ENCODE measurements at places on chromosomes 3 and 15.

DNA sequence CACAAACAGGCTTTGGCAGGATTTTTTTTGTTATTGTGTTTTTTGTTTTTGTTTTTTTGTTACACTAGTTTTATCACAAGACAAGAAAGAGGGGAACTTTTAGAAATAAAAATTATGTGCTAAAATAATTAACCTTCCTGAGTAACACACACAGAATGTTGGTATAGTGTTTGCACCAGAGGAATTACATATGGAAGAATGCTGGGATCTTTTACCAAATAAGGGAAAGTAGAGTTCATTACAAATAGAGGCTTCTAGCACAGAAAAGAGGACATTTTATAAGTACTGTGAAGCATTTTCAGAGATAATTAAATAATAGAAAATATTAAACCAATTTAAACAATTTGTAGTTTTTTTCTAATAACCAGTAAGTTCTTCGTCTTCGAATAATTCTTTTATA lies 116.0 kb downstream of the IGF1R start:
- DNase-seq: no peak

DNA sequence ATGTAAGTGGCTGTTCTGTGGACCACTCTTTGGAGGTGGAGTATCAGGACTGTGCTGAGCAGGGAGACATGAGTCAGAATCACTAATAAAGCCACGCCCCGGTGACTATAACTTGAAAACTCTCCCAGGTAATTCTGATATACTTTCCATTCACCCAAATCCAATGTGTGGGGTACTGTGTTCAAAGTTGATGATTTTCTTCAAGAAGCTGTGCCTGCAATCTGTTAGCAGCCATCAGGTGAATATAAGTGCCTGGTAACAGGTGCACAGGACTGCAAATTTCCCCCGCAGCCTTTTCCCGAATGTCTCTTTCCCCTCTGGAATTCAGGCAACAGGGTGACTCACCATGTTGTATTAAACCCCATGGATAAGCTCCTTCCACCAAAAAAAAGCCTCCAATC lies 17.0 kb downstream of the MAGI1 start:
- no peak for DNase-seq

DNA sequence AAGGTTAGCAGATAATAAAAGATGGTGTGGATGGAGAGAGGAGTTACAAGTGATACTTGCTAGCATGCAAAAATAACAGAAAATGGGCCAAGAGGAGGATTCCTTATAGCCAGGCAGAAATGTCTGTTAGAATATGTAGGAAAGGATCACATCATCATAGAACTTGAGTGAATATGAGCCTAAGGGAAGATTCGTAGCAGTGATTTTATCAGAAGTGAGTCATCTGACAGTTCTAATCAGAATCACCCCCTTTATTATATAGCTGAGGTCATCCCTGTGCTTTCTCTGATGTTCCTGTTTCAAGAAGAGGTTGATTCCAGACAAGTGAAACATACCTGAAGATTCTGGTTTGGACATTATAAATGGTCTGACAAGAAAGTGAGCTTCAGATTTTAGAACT lies 22.9 kb downstream of the EXOG start:
- DNase-seq: no peak

GRCh38 chr3:139292711-139293664 lies 50.8 kb upstream of the MRPS22 start:
- DNase-seq: no peak

DNA sequence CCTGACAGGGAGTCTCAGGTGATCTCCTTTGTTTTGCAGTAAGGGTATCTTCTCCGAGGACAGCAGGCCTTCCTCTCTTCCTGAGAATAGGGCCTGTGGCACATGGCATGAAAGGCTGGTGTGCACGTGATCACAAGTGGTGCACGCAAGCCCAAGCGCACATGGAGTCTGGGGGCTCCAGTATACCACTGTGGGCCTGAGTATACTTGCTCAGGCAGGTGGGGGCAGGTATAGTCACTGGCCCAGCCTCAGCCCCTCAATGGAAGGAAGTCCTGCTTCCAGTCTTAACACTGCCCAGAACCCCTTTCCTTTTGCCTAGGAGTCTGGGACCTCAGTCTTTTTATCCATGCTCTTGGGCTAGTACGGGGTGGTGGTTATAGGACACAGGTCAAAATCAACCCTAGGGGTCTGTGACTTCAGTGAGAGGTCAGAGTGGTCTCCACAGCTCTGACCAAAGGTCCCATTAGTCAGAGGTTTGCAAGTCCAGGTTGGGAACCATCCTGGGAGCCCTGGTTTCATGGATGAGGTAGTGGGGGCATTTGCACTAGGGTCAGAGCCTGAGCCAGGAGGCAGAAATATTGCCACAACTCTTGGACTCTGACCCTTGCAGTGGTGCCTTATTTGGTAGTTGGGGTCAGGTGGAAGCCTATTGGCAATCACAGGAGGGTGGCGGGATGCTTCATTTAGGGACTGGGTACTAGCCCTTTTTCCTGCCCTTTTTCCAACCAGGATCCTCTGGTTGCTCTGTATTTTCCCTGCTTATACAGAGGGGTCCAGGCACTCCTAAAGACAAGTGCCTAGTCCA lies 823 bp upstream of the CCDC71 start:
- DNase-seq: no peak

- DNase-seq: no peak
These were observed 65.4 kb downstream of the LIPC start for GRCh38 chr15:58497046-58497785.

DNA sequence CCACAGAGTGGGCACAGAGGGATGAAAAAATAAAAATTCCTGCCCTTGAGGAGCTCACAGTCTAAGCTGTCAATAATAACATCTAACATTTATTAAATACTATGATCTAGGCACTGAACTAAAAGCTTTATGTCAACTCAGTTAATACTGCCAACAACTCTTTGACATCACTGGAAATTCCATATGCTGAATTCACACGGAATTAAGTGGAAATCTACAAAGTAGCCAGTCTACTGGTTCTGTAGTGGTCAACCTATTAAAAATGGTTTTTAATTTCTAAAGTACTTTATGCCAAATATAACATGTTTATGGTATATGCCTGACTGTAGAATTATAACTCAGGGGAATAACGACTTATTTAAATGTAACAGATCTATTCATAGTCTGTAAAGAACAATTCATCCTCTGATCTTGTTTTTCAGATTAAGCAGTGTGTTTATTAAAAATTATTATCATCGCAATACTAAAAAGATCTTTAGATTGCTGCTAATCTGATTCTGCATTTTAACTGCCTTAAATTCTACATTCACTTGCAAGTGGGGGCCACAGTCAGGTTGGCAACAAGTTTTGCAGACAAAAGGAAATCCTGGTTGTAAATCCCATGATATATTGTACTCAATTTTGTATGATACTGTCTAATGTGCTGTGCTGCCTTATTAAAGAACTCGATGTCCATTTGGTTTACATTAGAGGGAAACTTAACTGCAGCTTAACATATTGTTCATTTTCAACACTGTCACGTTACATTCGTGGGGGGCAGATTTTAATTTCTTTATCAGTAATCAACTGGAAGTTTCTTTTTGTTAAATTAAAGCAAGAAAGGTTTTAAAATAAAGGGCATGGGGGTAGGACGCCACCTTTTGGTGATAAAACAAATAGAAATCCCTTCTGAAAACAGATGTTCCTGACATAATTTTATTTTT lies 2.6 kb upstream of the FOXP1 start:
- no peak for DNase-seq

GRCh38 chr15:36777926-36778325 lies 198.5 kb downstream of the CDIN1 start:
- DNase-seq: no peak

GRCh38 chr3:102092617-102093466 lies 243.5 kb downstream of the NFKBIZ start:
- no peak for DNase-seq

DNA sequence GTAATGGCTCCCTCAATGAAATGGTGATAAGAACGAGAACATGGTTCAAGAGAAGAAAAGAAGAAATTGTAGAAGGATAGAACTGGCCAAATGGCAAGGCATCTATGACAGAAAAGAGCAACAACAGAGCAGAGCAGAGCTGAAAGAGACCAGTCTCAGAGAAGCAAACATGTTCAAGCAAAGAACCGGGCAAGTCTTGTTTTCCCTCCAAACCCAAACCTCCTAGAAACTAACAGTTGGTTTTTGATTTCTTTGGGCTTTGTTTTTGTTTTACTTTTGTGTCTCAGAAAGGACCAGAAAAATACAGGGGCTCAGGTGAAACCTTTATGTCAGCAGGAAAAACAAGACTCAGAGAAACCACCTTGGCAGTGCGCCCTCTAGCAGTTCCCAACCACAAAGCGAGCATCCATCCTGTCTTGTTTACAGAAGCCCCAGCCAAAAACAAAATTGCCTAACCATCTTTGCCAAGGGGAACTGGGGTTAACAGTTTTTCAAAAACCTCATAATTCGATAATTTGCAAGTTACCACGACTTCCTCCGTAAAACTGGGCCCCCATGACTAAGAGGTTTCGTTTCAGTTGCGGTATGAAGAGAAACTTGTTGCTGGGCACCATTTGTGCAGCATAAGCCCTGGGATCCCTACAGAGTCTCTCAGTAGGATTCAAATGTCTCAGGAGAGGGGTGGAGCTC lies 159.2 kb upstream of the SLC24A5 start:
- no peak for DNase-seq

DNA sequence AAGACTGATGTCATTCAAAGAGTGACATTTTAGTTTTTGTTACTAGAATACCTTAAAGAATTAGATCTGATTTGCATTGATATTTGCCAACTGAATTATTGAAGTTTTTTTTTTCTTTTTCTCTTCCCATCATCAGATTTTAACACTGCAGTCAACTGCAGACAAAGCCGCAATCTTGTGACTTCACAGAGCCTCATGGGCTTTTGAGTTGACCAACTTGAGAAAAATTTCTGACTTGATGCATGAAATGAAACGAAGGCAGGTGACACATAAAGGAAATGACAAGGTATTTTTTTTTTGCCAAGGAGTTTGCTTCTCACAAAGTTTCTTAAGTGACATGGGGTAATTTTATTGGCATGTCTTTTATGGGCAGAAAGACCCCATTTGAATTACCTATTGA lies 383.7 kb downstream of the GAP43 start:
- no peak for DNase-seq

- DNase-seq: no peak
These were observed 54.5 kb upstream of the BOC start for GRCh38 chr3:113156816-113157333.

- DNase-seq: no peak
These were observed 62.8 kb downstream of the SLCO2A1 start for GRCh38 chr3:133966954-133967353.

- no peak for DNase-seq
These were observed 79.0 kb downstream of the NAALADL2 start for GRCh38 chr3:174938102-174938501.

DNA sequence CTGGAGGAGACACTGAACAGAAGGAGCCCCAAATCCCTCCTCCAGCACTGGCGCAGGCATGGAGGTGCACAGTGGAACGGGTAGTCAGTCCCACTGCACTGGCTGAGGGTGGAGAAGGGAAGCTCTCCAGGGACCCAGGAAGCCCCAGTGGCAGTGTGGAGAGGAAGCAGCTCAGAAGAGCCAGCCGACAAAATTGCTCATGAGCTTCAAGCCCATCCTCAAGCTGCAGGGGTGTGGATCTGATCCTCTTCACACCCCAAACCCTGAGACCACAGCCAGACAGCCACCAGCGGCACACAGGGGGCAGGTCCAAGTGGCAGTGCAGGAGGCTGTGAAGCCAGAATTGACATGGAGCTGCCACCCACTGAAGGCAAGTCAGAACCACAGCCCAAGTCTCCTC lies 32.1 kb downstream of the CYFIP1 start:
- no peak for DNase-seq

DNA sequence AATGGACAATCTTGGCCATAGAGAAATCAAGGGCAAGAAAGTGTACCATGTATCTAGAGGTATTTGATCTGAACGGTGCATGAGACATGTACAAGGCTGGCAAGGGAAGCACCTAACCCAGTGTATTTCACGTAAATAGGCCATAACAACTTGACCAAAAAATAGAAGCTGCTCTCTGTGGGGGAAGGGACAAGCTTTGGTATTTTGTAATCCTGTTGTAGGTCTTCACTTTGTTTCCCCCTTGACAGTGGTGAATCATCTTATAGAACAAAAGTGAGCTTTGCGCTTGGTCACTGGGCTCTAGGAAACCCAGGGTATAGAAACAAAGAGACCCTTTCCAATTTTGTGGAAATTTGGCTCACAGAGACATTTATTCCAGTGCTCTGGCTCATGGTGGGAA lies 21.0 kb downstream of the LARS2 start:
- DNase-seq: no peak

GRCh38 chr3:187132666-187133065 lies 6.6 kb downstream of the RPL39L start:
- no peak for DNase-seq

GRCh38 chr3:40996827-40997710 lies 202.2 kb upstream of the CTNNB1 start:
- no peak for DNase-seq

- DNase-seq: no peak
These were observed 26.1 kb upstream of the NECTIN3 start for GRCh38 chr3:111045564-111045963.

DNA sequence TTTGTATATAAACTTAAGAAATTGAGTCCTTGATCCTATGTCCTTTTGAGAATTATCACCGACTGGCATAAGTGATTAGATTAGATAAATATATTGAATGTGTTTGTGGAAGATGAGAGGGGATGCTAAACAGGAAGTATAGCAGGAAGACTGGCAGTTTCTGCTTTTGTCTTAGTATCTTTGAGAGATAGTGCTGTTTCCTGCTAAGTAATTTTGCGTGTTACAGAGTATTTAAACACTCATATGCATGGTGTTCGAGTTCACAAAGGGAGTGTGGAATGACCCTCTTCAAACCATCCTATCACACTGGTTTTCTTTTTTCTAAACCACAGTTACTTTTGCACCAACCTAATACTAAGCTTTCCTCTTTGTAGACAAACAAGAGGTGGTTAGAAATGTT lies 106.0 kb downstream of the KLHL25 start:
- no peak for DNase-seq

DNA sequence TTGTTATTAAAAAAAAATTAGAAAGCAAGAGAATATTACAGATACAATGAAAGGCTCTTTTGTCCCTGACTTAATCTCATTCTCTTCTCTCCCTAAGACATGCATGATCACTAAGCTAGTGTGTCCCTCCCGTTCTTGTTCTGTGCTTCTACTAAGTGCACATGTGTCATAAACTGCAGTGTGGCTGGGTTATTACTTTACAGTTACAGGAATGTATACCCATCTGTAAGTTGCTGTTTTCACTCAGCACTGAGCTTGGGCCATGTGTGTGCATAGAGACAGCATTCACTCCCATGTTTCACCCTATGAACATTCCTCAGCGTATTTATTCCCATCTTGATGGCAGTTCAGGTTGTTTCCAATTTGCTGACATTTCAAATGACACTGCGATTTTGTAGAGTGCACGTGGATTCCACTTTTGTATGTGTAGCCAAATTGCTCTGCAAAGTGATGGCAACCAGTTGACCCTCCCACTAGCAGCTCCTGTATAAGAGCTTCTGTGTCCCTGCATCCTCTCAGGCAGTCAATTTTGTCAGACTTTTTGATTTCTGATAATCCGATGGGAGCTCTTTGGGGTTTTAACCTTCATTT lies 145.8 kb upstream of the UBE2E1 start:
- no peak for DNase-seq

- DNase-seq: no peak
These were observed 67.4 kb downstream of the NUP210 start for GRCh38 chr3:13352621-13353131.
